Astrocyte (in vitro differentiated cells and primary cell): ENCODE measurements at places on chromosomes 3 and 15. TPM values are rescaled to one million over a fixed set of nuclear protein-coding genes. Genes with fewer than 3 reads are reported as not detected.
A peak's percentile ranks its signal among the peaks of the same experiment; 100 is the strongest.

ZNF660 gene
- 5.5 and 6.7 TPM in 2 replicates for total RNA-seq

SEMA4B gene
- 7.0 and 9.9 TPM in 2 replicates for total RNA-seq

SEMA3F gene
- 5.1 and 6.6 TPM in 2 replicates for total RNA-seq

MUC20 gene
- 0.41 TPM in 1 of 2 replicates, not detected in the other for total RNA-seq

SMAD6 gene
- 2.7 and 4.0 TPM in 2 replicates for total RNA-seq

DNA sequence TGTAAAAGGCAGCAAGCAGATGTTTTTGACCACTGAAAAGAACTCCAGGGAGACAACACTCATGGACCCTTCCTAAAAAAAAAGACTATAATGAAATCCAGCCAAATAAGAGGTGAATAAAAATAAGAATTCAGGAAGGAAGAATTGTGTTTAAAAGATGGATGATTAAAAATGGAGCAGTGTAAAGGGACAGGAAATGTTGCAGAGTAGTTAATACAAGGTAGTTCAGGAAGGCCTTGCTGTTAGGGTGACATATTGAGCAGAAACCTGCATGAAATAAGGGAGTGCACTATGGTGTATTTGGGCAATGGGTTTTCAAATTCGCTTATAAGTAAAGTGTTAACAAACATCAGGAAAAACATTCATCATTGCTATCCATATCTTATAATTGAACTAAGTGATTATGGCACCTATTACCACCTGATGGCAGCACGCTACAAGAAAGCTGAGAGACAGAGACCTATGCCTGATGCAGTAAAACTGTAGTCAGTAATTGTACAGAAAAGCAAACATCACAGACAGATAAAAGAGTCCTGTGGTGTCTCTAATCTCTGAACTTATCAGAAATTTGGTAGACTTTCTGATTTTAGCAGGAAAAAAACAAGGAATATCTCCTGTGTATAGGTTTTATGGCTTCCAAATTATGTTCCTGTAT lies 5.8 kb upstream of the DBR1 start:
- H3K4me1 ChIP-seq, result no peaks in the 10 kb centered on the region
- H3K36me3 ChIP-seq, result no peaks in the 10 kb centered on the region
- H3K27me3 ChIP-seq, result no peaks in the 10 kb centered on the region
- H3K4me3 ChIP-seq, result no peak overlapping the region
- DNase-seq, result peak; percentile 18

DNA sequence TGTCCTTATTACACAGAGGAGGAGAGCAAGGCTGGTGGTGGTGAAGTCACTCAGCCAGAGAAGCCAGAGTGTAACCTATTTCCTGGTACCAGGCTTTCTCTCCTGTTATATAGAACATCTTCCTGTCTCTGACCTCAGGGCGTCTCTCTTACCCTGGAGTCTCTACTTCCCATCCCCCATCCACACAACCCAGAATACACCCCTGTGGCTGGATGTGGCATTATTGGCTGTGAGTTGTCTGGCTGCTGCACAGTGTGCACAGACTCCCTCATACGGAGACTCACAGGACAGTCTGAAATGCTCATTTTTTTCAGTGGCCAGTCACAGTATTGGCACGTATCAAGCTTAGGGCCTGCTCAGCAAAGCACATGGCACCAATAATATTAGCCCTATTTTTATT lies 8.6 kb downstream of the PODXL2 start:
- H3K36me3 ChIP-seq, result no peaks in the 10 kb centered on the region
- H3K4me1 ChIP-seq, result peaks cover 10% of the 10 kb centered on the region
- H3K27ac ChIP-seq, result no peak overlapping the region
- no peak overlapping the region for H3K4me3 ChIP-seq

GRCh38 chr3:136350132-136350531 lies 100.0 kb downstream of the PCCB start:
- H3K27me3 ChIP-seq, result no peaks in the 10 kb centered on the region
- H3K4me1 ChIP-seq, result peaks cover 17% of the 10 kb centered on the region
- H3K27ac ChIP-seq, result peak overlapping the region; percentile 74
- H3K36me3 ChIP-seq, result peaks cover 2% of the 10 kb centered on the region
- DNase-seq, result peak; percentile 92
- H3K4me3 ChIP-seq, result no peak overlapping the region

DNA sequence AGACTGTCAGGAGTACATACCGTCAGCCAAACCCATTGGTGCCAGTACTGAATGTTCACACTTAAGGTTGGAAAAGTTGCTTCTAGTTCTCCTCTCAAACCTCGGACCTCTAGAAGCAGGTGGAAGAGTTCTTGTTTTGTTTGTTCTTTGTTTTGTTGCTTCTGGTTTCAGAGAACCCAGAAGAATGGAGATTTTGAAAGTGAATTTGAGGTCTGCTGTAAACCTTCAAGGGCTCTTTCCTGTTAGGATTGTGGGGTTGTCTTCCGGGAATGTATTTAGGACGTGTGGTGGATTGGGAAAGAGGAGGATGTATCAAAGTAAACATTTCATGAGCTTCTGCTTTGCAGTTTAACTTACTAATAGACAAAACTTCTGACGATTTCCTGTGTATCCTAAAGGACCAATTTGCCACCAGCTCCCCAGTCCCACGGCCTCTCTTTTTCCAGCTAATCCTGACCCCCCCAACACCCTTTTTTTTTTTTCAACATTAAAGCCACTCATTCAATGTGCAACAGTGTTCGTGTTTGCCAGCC lies 50.3 kb downstream of the FILIP1L start:
- H3K4me1 ChIP-seq, result no peaks in the 10 kb centered on the region
- H3K36me3 ChIP-seq, result no peaks in the 10 kb centered on the region
- no peaks in the 10 kb centered on the region for H3K27me3 ChIP-seq
- DNase-seq, result no peak
- H3K27ac ChIP-seq, result no peak overlapping the region
- no peak overlapping the region for H3K4me3 ChIP-seq

GRCh38 chr15:40333922-40334492 lies 6.7 kb downstream of the CCDC9B start:
- H3K36me3 ChIP-seq, result peaks cover 3% of the 10 kb centered on the region
- peak; percentile 66 for DNase-seq
- H3K27me3 ChIP-seq, result no peaks in the 10 kb centered on the region
- no peak overlapping the region for H3K4me3 ChIP-seq
- peak overlapping the region; percentile 36 for H3K27ac ChIP-seq

- no peak overlapping the region for H3K27ac ChIP-seq
- no peaks in the 10 kb centered on the region for H3K27me3 ChIP-seq
- H3K4me1 ChIP-seq, result peaks cover 10% of the 10 kb centered on the region
Observed at GRCh38 chr3:101042996-101043686, 49.9 kb upstream of the ABI3BP start.
